Testis (tissue), 5 donors: ENCODE measurements at places on chromosomes 3 and 15. TPM values are rescaled to one million over a fixed set of nuclear protein-coding genes. Genes with fewer than 3 reads are reported as not detected.

DNA sequence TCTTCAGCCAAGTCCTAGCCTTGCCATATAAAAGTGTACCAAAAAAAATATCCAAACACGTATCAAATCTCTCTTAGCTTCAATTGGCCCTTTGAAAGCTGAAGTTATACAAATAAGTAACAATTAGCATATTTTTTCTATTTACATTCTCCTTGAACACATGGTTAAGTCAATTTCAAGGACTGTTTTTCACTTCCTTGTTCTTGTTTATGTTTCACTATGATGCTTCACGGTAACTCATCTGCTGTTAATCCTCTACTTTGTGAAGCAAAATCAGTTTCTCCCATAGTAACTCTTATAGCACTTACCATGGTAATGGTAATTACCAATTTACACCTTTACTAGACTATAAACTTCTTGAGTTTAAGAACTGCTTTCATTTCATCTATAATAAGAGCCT lies 10.6 kb upstream of the SPRED1 start:
- no peak overlapping the region for H3K27ac ChIP-seq
- H3K27me3 ChIP-seq: no peaks in the 10 kb centered on the region
- no peaks in the 10 kb centered on the region for H3K4me1 ChIP-seq
- no peak overlapping the region for H3K4me3 ChIP-seq

GRCh38 chr3:60803216-60804173 lies 447.8 kb downstream of the FHIT start:
- no peaks in the 10 kb centered on the region for H3K36me3 ChIP-seq
- H3K27ac ChIP-seq: no peak overlapping the region
- DNase-seq: no peak
- H3K4me1 ChIP-seq: no peaks in the 10 kb centered on the region

DNA sequence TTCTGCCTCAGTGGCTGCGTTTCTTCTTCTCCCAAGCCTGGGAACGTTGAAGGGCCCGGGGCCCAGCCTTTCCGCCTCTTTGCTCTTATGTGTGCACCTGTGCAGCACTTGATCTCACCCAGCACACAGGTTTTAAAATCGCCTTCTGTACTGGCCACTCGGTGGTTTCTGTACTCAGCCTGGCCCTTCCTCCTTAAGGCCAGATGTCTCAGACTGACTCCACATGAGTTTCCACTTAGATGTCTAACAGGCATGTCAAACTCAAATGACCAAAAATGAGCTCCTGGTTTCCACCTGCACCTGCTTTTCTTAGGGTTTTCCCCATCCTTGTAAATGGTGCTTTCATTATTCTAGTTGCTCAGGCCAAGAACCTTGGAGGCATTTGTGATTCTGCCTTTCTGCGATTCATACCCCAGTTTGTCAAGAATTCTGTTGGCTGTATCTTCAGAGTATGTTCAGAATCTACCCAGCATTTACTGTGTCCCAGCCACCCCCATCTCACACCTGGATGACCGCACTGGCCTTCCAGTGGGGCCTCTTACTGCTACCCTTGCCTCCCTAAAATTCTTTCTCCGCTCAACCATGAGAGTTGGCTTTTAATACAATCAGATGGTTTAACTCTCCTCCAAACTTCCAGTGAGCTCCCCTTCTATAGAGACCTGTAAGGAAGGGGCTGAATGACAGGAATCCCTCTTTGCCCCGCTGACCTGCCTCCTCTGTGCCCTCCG lies 2.2 kb upstream of the TRAK1 start:
- H3K4me1 ChIP-seq: no peaks in the 10 kb centered on the region
- no peak for DNase-seq
- H3K4me3 ChIP-seq: no peak overlapping the region
- no peaks in the 10 kb centered on the region for H3K27me3 ChIP-seq
- no peak overlapping the region for H3K27ac ChIP-seq

DNA sequence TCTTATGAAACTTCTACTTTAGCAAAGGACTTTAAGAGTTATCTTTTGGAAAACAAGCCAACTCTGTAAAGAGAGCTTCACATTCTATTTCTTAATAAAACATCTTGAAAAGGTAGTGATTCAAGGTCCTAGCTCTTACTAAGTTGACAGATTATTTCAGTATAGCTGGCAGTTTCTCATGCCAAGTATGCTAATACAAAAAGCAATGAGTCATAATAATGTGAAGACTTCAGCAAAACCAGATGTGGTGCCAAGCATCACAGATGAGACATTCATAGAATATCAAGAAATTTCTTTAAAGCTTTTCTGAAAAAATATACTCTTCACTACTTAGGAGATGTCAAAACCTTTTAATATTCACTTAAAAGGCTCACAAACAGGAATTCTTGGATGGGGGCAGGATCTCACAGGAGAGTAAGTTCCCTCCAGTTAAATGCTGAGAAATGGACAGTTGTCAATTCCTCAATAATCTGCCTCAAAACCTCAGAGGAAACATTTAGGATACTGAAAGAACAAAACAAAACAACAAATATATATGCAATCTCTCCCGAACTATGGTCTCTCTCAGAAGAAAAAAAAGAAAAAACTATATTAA lies 45.6 kb downstream of the DCBLD2 start:
- H3K36me3 ChIP-seq: no peaks in the 10 kb centered on the region
- H3K4me1 ChIP-seq: no peaks in the 10 kb centered on the region
- DNase-seq: no peak
- H3K4me3 ChIP-seq: no peak overlapping the region
- H3K27ac ChIP-seq: no peak overlapping the region

DNA sequence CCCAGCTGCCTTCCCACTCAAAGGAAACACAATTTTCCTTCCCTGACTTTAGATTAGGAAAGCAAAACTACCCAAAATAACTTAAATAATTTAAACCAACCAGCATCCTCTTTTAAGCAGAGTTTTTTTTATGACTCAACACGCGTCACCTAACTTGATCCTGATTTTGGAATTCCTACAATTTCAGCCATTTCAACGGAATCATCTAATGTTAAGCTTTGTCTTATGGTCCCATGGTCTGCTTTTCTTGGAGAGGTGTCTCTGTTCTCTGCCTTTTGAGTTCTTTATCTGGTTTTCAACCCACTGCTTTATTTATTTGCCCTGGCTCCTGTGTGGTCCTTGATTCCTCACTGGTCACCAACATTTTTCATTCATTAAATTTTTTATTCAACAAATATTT lies 219.2 kb upstream of the ARHGEF26 start:
- H3K4me1 ChIP-seq: no peaks in the 10 kb centered on the region
- DNase-seq: no peak
- no peak overlapping the region for H3K27ac ChIP-seq
- no peak overlapping the region for H3K4me3 ChIP-seq

DNA sequence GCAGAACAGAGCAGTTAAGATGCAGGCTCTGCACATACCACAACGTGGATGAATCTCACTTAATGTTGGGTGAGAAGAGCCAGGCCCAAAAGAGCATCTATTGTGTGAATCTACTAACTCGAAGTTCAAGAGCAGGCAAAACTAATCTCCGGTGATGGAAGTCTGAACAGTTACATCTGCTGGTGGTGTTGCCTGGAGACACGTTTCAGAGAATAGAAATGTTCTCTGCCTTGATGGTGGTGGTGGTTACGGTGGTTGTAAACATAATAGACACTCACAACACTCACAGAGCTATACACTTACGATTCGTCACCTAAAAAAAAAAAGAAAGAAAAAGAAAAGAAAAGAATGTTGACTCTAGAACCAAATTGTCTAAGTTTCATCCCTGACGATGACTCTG lies 86.8 kb downstream of the LIPC start:
- no peak overlapping the region for H3K4me3 ChIP-seq
- H3K36me3 ChIP-seq: no peaks in the 10 kb centered on the region
- H3K27ac ChIP-seq: no peak overlapping the region
- DNase-seq: no peak
- peaks cover 10% of the 10 kb centered on the region for H3K4me1 ChIP-seq

- H3K4me3 ChIP-seq: no peak overlapping the region
- H3K27ac ChIP-seq: no peak overlapping the region
- H3K27me3 ChIP-seq: no peaks in the 10 kb centered on the region
- H3K36me3 ChIP-seq: no peaks in the 10 kb centered on the region
- no peaks in the 10 kb centered on the region for H3K4me1 ChIP-seq
Measured at GRCh38 chr3:106332129-106332528, 463.3 kb upstream of the CBLB start.

GRCh38 chr3:53196575-53197407 lies 35.8 kb downstream of the PRKCD start:
- no peaks in the 10 kb centered on the region for H3K36me3 ChIP-seq
- H3K27ac ChIP-seq: no peak overlapping the region

DNA sequence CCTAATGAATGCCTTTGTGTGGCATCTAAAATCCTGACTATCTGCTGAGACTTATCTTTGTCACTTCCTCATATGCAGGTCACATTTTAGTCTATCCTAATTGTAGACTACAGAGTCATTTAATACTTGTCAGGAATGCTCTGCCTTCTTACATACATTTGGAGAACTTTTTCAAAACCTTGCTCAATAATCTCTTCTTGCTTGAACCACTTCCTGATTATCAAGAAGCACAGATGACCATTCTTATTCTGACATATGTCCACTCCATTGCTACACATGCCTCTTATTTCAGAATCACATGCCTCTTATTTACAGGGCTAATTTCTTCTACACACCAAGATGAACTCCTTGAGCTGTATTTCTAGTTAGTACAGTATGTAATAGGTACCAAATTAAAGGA lies 400.3 kb downstream of the TBC1D5 start:
- H3K27me3 ChIP-seq: no peaks in the 10 kb centered on the region
- no peak overlapping the region for H3K27ac ChIP-seq
- no peaks in the 10 kb centered on the region for H3K4me1 ChIP-seq
- H3K36me3 ChIP-seq: no peaks in the 10 kb centered on the region
- no peak for DNase-seq

DNA sequence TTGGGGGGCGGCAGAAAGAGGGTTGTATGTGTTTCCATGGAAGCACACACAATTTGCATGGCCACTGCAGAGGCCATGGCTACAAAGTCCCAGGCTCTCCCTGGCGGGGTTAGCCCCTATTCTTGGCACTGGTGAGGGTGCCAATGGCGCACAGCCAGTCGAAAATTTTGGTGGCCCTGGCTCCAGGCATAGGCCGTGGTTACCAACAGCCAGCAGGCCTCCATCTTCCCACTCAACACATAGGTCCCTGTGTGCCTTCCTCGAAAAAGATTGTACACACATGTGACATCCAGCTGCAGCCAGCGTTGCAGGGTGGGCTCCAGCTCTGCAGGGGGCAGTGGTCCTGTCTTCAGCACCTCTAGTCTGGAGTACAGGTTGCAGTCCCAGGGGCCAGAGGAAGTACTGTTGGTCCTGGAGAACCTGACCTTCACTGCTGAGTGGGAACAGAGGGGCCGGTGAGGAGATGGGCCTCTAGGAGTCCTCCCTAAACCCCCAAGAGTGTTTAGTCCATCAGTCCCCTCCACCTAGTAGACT lies 7.1 kb downstream of the P4HTM start:
- no peaks in the 10 kb centered on the region for H3K36me3 ChIP-seq
- no peak for DNase-seq
- H3K27ac ChIP-seq: no peak overlapping the region

DNA sequence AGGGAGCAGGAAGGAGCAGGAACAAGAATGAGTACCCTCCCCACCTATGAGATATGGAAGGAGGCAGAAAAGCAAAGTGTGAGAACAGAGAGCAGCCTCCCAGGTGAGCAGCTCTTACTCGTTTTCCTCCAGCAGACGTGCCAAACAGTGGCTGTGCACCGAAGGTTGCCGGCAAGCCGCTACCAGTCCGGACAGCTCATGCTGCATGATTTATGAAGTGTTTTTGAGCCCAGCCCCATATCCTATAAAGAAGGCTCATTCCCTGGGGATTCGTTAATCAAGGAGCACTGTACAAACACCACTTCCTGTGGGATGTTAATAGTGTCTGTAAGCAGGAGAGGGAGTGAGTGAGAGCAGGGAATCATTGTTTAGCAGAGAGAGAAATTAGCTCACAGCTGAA lies 118.3 kb upstream of the FOXB1 start:
- H3K4me3 ChIP-seq: no peak overlapping the region
- H3K4me1 ChIP-seq: peaks cover 5% of the 10 kb centered on the region
- H3K36me3 ChIP-seq: no peaks in the 10 kb centered on the region
- no peak for DNase-seq
- H3K27me3 ChIP-seq: no peaks in the 10 kb centered on the region
- no peak overlapping the region for H3K27ac ChIP-seq

DNA sequence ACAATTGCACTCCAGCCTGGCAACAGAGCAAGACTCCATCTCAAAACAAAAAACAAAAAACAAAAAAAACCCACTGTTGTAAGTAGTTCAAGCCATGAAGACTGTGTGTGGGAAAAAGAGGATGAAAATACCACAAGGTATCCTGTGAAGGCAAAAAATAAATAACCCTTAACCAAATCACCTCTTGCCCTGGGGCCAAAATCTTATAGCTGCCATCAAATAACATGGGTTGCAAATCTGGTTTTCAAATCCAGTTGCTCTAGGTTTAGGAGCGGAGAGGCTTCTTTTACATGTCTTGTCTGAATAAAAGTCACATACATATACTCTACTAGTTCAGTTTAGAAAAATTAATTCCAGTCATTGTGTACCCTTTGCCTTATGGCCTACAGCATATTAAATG lies 87.0 kb upstream of the STT3B start:
- no peak overlapping the region for H3K27ac ChIP-seq
- H3K4me3 ChIP-seq: no peak overlapping the region
- H3K27me3 ChIP-seq: no peaks in the 10 kb centered on the region
- H3K4me1 ChIP-seq: no peaks in the 10 kb centered on the region
- no peaks in the 10 kb centered on the region for H3K36me3 ChIP-seq

DNA sequence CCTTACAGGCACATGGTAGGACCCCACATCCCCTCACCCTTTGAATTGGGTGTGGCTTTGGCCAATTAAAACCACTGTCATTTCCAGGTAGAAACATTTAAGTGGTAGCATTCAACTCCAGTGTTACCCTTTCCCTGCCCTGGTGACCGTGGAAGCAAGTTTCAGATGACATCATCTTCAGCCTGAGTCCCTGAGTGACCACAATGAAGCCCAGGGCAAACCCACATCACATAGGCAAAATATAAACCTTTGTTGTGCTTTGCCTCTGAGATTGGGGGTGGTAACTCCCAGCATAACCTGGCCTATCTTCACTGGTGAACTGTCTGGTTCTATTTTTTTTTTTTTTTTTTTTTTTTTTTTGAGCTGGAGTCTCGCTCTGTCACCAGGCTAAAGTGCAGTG lies 404.0 kb upstream of the WNT5A start:
- no peaks in the 10 kb centered on the region for H3K36me3 ChIP-seq
- H3K4me1 ChIP-seq: no peaks in the 10 kb centered on the region

DNA sequence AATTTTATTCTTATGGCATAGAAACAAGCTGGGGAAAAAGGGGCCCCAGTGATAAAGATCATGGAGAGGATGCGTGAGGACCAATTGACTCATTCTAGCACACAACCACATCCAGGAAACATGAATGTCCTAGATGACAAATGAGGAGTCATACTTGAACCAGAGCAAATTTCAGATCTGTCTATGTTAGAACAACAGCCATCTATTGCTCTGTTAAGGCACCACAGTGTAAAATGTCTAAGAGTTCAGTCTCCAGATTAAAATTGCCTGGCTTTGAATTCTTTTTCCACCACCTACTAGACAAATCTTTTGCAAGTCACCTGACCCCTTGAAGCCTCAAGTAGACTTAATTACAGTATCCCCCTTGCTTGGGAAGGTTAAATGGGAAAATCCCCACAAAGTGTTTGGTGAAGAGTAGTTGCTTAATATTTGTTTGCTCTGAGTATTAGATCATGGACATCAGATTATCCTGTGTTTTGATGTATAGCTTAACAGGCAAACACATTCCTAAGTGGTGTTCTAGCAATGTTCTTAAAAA lies 258.7 kb upstream of the TGFBR2 start:
- H3K27ac ChIP-seq: no peak overlapping the region
- H3K4me1 ChIP-seq: no peaks in the 10 kb centered on the region
- H3K27me3 ChIP-seq: no peaks in the 10 kb centered on the region
- no peaks in the 10 kb centered on the region for H3K36me3 ChIP-seq

The HTR3E gene
- 0.63 TPM for total RNA-seq

The LYZL4 gene
- 15.2 TPM for total RNA-seq

The CPOX gene
- 21.7 TPM for total RNA-seq

The BCHE gene
- total RNA-seq: 1.1 TPM

The MEX3B gene
- 82.1 TPM for total RNA-seq

The ANKRD63 gene
- 11.8 TPM for total RNA-seq

The TOMM70 gene
- total RNA-seq: 35.4 TPM
